Central memory CD8-positive, alpha-beta T cell (primary cell): ENCODE measurements at places on chromosomes 1 and 21.
A peak's percentile ranks its signal among the peaks of the same experiment; 100 is the strongest.

- no peaks in the 10 kb centered on the region for H3K36me3 ChIP-seq
- DNase-seq = no peak
- no peaks in the 10 kb centered on the region for H3K4me1 ChIP-seq
- H3K4me3 ChIP-seq = no peak overlapping the region
- H3K27me3 ChIP-seq = peaks cover 15% of the 10 kb centered on the region
Measured at GRCh38 chr1:6108476-6108875, 62.8 kb downstream of the KCNAB2 start.

DNA sequence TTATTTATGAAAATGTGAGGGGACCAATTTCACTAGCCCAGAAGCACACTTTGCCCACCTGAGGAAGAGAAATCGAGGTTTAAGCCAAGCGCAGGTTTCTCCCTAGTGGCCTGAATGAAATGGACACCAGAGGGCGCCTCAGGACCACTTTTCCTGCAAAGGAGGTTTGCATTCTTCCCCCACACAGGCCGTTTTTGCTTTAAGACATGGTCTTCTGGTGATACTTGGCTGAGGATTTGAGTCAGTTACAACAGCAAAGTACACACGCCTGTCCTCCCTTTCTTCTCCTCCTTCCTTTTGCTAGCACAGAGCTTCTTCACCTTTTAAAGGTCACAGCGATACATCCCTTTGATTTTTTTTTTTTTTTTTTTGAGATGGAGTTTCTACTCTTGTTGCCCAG lies 5.4 kb downstream of the PLA2G2E start:
- peak; percentile 74 for DNase-seq
- no peak overlapping the region for H3K4me3 ChIP-seq
- H3K27ac ChIP-seq = no peak overlapping the region
- H3K4me1 ChIP-seq = peaks cover 7% of the 10 kb centered on the region

GRCh38 chr21:15617964-15618363 lies 111.8 kb upstream of the USP25 start:
- no peak overlapping the region for H3K4me3 ChIP-seq
- no peaks in the 10 kb centered on the region for H3K4me1 ChIP-seq
- DNase-seq = no peak
- no peaks in the 10 kb centered on the region for H3K36me3 ChIP-seq
- H3K27me3 ChIP-seq = peaks cover 3% of the 10 kb centered on the region

- DNase-seq = no peak
- H3K4me1 ChIP-seq = no peaks in the 10 kb centered on the region
- no peak overlapping the region for H3K4me3 ChIP-seq
- no peaks in the 10 kb centered on the region for H3K36me3 ChIP-seq
Measured at GRCh38 chr1:230011333-230012092, 55.5 kb upstream of the GALNT2 start.

DNA sequence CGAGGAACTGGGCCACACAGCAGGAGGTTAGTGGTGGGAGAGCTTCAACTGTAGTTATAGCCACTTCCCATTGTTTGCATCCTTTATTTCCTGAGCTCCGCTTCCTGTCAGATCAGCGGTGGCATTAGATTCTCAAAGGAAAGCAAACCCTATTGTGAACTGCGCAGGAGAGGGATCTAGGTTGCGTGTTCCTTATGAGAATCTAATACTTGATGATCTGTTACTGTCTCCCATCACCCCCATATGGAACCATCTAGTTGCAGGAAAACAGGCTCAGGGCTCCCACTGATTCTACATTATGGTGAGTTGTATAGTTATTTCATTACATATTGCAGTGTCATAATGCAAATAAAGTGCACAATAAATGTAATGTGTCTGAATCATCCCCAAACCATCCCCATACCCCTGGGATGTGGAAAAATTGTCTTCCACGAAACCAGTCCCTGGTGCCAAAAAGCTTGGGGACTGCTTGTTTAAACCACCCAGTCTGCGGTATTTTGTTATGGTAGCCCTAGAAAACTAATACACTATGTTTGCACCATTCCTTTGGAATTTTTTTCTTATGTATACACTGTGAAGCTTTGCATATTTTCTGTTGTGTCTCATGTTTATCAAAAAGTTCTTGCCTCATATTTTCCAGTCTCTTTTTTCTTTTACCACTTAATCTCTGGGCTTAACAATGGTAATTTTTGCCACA lies 136.6 kb upstream of the IVNS1ABP start:
- no peaks in the 10 kb centered on the region for H3K4me1 ChIP-seq

DNA sequence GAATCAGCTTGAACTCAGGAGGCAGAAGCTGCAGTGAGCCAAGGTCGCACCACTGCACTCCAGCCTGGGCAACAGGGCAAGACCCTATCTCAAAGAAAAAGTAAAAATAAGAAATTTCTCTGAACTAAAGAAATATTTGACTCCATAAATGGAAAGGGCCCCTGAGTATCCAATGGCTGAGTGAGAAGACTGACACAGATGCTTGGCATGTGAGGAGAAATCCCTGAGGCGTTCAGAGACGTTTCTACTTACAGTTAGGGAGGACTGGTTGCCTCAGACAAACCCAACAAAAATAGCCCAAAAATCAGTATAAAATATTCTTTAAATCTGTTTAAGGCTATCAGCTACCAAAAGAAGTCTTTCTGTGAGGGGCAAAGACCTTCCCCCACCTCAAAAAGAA lies 3.0 kb upstream of the SUMO3 start:
- DNase-seq = no peak
- peaks cover 12% of the 10 kb centered on the region for H3K36me3 ChIP-seq
- H3K27ac ChIP-seq = no peak overlapping the region
- H3K4me1 ChIP-seq = peaks cover 6% of the 10 kb centered on the region
- H3K27me3 ChIP-seq = no peaks in the 10 kb centered on the region

DNA sequence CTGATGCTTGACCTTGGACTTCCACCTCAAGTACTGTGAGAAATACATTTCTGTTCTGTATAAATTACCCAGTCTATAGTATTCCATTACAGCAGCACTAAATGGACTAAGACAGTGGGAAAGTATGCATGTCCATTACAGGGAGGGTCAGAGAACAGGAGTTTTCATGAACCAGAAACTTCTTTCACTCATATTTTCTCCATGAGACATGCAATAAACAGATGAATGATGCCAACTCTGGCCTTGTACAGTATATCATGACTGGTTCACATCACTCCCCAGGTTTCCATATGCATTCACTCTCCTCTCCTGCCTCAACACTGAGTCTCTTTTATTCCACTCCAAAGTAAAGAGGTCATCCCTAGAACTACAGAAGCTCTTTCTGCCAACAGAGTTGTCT lies 4.5 kb upstream of the IFI16 start:
- no peaks in the 10 kb centered on the region for H3K27me3 ChIP-seq
- H3K4me1 ChIP-seq = peaks cover 51% of the 10 kb centered on the region
- DNase-seq = no peak
- no peak overlapping the region for H3K27ac ChIP-seq

DNA sequence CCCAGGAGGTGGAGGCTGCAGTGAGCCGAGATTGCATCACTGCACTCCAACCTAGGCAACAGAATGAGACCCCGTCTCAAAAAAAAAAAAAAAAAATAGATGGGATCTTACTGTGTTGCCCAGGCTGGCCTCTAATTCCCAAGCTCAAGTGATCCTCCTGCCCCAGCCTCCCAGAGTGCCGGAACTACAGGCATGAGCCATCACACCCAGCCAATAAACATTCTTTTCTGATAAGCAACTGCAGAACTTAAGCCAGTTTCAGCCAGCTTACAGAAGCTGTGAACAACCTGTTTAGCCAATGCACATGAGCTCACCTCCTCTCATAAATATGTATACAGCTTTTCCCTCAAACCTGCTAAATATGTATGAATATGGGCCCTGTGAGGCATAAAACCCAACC lies 3.1 kb upstream of the MIIP start:
- H3K27me3 ChIP-seq = no peaks in the 10 kb centered on the region
- no peak overlapping the region for H3K4me3 ChIP-seq
- DNase-seq = no peak
